ENCODE measurements at places on chromosomes 3 and 15.

DNA sequence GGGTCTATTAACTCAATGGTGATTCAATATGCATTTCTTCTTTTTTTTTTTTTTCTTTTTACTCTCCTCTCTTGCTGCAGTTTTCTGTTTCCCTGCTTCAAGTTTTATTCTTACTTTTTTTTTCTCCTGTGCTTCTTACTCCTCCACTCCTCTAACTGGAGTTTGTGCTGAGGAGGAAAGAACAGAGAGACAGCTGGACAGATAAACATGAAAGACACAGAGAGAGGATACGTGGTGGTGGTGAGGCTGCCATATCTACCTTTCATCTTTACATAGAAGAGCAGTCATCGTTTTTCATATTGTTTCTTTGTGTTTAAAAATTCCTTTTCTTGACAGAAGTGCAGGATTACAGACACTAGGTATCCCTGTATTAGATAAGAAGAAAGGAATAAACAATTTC lies 262.8 kb downstream of the OTOL1 start:
- no peak for DNase-seq

GRCh38 chr3:196193133-196193735 lies 18.0 kb downstream of the ZDHHC19 start:
- no peak for DNase-seq

DNA sequence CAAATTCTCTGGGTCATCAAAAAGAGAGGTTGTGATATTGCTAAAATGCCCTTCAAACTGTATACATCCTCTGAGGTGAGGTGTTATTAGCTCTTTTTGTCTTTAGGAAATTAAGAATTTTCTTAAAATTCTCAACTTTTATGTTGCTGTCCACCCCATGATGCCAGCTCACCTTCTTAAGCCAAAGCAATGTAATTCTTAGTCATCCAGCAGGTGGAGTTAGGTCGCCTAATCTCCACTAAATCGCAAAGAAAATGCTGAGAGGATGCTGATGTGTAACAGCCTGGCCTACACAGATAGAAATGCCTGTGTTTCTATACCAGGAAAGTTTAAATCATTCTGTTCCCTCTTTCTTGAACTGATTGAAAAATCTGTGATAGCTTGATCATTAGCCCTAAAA lies 770.2 kb upstream of the ALCAM start:
- DNase-seq, result no peak

- DNase-seq, result no peak
These were observed 123.4 kb upstream of the MB21D2 start for GRCh38 chr3:193040836-193041672.

GRCh38 chr15:31465083-31465955 lies 138.7 kb downstream of the KLF13 start:
- DNase-seq, result no peak

DNA sequence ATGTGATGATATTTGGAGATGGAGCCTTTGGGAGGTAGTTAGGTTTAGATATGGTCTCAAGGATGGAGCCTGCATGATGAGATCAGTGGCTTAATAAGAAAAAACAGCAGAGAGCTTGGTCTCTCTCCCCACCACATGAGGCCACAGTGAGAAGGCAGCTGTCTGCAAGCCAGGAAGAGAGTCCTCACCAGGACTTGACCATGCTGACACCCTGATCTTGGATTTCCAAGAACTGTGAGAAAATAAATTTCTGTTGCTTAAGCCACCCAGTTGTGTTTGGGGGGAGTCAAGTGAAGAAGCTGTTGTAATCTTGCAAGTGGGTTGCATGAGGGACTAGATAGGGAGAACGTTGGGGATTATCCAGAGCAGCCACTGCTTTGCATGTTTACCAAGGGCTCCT lies 62.3 kb upstream of the TNFAIP8L3 start:
- DNase-seq, result no peak

GRCh38 chr3:13069495-13069894 lies 3.7 kb downstream of the IQSEC1 start:
- DNase-seq, result peak; percentile 13

- no peak for DNase-seq
These were observed 92.0 kb downstream of the FOXB1 start for GRCh38 chr15:60096157-60096556.

DNA sequence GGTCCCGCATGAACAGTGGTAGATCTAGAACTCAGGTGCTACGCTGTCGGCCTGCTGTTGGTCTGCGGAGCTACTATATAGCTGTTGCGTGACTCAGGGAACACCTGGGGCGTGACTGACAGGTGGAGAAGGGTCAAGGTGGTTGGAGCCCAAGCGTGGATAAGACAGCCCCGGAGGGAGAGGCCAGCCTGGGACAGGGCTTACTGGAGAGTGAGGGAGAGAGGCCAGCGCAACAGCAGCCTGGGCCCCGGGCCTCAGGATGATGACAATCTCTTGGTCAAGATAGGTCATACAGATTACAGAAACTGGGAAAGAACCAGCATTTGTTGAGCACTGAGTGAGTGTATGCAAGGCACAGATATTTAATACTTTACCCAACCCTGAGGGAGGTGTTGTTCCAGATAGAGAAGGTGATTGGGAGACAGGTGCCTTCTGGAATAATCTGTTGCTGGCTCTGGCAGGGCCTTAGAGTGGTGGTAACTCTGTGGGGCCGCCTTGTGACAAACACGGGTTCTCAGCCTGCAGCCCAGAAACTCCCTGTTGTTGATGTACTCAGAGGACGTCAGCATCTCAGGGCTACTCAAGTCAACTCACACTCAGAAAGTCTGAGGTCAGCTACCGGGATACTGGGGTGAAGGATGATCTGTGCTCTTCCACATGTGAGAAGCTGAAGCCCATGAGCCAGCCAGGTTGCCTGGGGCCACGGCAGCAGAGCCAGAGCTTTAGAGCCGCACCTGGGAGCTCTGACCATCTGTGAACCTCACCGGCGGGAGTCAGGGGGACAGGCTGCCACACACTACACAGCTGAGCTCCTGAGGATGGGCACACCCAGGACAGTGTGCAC lies 265.4 kb upstream of the HES1 start:
- no peak for DNase-seq

DNA sequence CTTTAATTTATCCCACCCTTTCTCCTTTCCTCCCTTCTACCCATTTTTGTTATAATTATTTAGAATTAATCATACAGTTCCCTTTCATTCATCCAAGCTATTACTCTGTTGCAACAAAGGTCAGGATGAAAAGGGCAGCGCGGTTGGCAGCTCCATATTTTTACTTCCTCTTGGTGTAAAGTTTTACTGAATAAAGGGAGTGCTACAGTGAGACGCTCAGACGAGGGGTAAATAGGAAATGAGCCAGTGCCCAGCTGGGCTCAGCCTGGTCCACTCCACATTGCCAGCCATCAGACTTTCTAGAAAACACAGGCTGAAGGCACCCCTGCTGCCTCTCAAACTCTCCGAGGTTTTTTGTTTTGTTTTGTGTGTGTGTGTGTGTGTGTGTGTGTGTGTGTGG lies 21.9 kb upstream of the ZBTB38 start:
- DNase-seq, result no peak

- DNase-seq, result no peak
These were observed 152.0 kb downstream of the KLHL25 start for GRCh38 chr15:85642693-85643066.

GRCh38 chr3:183907911-183908331 lies 23.2 kb upstream of the PARL start:
- DNase-seq, result no peak

DNA sequence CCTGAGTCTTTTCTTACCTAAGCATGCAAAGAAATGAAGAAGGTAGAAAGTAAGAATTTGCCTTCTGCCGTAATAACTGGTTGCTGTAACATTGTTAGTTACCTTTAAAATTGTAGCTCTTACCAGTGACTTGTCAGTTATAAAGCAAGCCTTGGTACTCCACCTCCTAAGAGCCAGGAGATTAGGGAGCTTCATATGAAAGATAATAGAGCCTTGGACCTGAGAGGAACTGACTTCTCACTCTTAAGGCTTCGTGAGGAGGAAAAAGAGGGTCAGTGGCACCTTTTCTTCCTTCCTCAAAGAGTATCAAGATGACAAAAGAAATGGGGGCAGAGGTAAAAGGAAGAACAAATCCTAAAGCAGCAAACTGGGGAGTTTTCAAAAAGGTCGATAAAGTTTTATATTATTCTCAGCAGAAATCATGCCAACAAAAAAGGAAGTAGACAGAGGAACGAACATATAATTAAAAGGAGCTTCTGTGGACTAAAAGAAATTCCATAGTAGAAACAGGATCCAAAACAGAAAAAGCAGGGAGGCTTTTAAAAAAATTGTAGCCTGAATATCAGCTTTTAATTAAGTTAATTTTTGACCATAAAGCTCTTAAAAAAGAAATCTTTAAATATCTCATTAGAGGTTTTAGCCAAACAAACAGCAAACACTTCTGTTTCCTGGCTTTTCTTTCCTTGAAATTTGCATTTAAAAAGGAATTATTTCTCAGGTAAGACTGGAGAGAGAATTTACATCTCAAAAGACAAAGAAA lies 847.1 kb upstream of the ALCAM start:
- no peak for DNase-seq
